ENCODE measurements at places on chromosomes 7 and 10. TPM values are rescaled to one million over a fixed set of nuclear protein-coding genes. Genes with fewer than 3 reads are reported as not detected.

Gene RASSF4
- polyA plus RNA-seq: 0.84 TPM

Gene HHEX
- 0.24 TPM for polyA plus RNA-seq

Gene SCIN
- not detected for polyA plus RNA-seq

Gene AKR1C4
- not detected for polyA plus RNA-seq

Gene CPXM2
- polyA plus RNA-seq: not detected

Gene GRID2IP
- polyA plus RNA-seq: not detected

Gene IL2RA
- 0.85 TPM for polyA plus RNA-seq

Gene SPDYE6
- 0.25 TPM for polyA plus RNA-seq

Gene ZSWIM8
- polyA plus RNA-seq: 9.9 TPM

Gene ASAH2
- 0.43 TPM for polyA plus RNA-seq

Gene TUBAL3
- polyA plus RNA-seq: not detected

Gene ABCB4
- polyA plus RNA-seq: not detected

Gene NKX2-3
- not detected for polyA plus RNA-seq

Gene PDLIM1
- 0.89 TPM for polyA plus RNA-seq

DNA sequence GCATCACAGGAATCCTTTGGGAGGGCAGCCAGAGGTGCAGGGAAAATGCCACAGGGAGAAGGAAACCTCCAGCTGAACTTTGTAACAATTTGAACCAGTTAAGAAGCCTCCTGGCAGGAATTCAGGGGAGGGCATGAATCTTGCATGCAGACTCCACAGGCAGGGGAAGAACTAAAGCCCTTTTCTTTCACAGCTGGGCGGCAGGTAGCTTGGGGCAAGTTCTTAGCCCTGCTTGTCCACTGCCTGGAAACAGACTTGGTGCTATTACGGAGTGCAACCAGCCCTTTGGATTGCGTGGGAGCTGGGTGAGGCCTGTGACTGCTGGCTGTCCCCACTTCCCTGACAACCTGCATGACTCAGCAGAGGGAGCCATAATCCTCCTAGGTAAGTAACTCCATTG, 51.7 kb upstream of the ADAM12 start:
- no peak for DNase-seq

- no peak for DNase-seq
These were observed 377.8 kb downstream of the SFMBT2 start for GRCh38 chr10:7033031-7033430.

- no peak for DNase-seq
These were observed 7.3 kb downstream of the UNCX start for GRCh38 chr7:1239803-1240516.

DNA sequence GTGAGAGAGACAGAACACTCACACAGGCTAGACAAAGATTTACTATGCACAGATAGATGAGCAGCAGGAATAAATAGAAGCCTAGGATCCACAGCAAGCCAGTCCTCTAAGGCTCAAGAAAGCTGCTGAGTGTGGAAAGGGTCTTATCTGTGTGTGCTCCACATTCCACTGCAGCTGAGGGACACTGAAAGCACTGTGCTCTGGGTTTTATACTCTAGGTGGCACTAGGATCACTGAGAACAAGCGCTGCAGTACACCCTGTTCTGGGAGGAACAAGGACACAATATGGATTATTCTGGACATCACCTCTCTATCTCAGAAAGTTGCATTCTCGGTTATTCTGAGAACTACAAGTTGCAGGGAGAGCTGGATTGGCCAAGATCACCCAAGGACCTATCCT, 4.9 kb upstream of the KLHL7 start:
- no peak for DNase-seq

GRCh38 chr7:26992670-26993069, 103.1 kb downstream of the HOXA1 start:
- DNase-seq: no peak

- no peak for DNase-seq
These were observed 7.3 kb upstream of the ZNF853 start for GRCh38 chr7:6608081-6608480.

GRCh38 chr10:33612551-33612950, 278.1 kb upstream of the NRP1 start:
- DNase-seq: no peak

DNA sequence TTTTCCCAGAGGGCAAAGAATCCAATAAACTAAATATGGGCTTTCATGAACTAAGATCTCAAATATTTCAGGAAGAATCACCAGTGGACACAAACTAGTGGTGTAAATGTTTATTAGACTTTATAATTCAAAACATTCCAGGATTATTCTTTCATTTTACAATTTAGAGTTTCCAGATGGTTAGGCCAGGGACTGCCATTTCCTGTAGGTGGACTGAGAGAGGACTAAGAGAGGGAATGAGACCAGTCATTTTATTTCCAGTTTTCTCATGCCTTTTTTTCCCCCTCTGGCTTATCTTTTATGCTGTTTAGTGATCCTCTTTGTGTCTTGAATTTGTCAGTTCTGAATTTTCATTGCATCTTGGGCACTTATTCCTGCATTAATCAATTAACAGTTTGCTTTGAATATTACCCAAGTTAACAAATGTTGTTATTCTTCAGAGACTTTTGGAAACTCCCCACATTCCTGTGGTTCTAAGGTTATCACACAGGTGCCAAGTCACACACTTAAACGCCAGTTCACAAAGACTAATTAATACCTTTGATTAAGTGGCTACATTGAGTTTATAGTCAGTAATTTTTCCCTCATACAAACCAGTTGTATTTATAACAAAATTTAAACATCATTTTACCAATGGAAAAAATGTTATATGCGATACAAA, 12.3 kb downstream of the CISD1 start:
- no peak for DNase-seq

- no peak for DNase-seq
These were observed 156.1 kb upstream of the STEAP4 start for GRCh38 chr7:88462799-88463198.

GRCh38 chr7:92723943-92724342, 112.4 kb downstream of the CDK6 start:
- DNase-seq: no peak

DNA sequence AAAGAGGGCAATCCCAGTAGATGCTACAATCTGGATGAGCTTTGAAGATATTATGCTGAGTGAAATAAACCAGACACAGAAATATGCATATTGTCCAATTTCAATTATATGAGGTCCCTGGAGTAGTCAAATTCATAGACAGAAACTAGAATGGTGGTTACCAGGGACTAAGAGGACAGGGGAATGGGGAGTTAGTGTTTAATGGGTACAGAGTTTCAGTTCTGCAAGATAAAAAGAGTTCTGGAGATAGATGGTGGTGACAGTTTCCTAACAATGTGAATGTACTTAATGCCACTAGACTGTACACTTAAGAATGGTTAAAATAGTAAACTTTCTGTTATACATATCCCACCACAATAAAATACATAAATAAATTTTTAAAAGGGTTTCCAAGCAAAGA, 236.6 kb downstream of the ELMO1 start:
- DNase-seq: no peak

GRCh38 chr10:112588225-112588990, 141.4 kb downstream of the VTI1A start:
- no peak for DNase-seq

GRCh38 chr10:95475827-95476468, 85.2 kb downstream of the SORBS1 start:
- no peak for DNase-seq

DNA sequence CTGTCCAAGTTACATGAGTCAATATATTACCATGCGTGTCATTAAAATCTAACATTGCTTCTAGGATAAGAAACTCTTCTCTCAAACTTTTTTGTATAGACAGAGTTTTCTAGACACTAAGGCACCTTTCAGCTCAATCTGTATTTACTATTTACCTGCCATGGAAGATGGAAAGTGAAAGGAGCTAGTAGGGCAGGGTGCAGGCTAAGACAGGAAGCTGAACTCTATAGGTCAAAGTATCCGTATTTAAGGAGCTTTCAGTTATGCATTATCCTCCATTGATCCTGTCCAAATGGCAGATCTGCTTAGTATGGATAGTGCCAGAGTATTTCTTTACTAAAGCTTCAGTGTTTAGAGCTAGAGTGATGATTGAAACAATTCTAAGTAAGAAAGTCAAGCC, 612.8 kb downstream of the IPMK start:
- DNase-seq: no peak

DNA sequence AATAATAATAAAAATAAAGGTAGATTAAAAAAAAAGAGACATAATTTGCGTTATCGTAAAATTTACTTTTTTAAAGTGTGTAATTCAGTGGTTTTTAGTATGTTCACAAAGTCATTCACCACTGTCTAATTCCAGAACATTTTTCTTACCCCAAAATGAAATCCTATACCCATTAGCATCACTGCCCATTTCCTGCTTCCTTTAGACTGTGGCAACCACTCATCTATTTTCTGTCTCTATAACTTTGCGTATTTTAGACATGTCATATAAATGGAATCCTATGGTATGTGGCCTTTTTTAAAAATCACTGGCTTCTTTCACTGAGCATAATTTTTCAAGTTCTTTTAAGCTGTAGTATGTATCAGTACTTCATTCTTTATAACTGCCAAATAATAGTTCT, 53.6 kb downstream of the KAT6B start:
- no peak for DNase-seq

- DNase-seq: no peak
These were observed 78.2 kb downstream of the GALNT11 start for GRCh38 chr7:152103691-152104090.

DNA sequence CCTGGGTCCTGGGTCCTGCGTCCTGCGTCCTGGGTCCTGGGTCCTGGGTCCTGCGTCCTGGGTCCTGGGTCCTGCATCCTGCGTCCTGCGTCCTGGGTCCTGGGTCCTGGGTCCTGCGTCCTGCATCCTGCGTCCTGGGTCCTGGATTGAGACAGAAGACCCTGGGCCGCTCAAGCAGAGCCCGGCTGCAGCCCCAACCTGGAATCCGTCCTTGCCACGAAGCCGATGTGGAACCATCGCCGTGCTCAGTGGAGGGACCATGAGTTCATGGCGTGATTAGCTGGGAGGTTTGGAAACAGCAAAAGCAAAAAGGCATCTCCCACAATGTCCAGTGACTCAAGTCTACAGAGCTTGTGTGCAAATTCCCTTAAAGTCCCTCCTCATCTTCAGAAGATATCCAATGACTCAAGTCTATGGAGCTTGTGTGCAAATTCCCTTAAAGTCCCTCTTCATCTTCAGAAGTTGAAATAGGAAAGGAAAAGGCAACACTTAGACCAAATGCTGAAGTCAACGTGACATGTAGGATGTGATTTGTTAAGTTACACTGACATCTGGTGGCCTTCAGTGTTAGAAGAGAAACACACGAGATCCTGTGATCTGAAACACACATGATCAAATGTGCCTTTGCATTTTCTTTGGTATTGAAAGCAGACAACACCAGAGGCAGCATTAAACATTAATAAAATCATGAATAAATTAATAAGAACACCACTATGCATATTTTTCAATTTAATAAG, 179.9 kb downstream of the PTPRN2 start:
- DNase-seq: no peak

DNA sequence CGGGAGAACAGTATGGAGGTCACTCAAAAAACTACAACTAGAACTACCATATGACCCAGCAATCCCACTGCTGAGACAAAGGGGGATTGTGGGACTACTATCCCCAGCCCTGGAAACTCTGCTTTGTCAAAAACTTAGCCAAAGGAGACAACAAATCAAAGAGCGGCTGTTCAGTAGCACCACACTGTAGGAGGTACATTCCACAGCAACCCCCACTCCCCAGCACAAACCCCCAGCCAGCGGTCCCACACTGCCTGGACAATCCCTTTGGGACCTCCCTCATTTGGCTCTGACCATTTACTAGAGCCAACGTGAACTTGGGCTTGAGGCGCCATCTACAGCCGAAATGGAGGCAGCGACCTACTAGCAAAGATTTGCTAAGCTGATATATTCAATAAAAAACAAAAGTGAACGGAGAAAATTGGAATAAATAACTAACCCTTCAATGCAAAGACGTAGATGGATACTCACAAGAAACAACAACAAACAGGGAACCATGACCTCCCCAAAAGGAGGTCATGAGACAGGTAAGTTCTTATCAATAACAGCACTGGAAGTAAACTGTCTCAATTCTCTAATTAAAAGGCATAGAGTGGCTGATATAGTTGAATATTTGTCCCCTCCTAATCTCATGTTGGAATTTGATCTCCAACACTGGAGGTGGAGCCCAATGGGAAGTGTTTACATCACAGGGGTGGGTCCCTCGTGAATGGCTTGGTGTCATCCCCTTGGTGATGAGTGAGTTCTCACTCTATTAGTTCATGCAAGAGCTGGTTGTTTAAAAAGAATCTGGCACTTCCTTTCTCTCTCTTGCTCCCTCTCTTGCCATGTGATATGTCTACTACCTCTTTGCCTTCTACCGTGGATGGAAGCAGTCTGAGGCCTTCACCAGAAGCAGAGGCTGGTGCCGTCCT, 119.0 kb upstream of the KCNMA1 start:
- DNase-seq: no peak

DNA sequence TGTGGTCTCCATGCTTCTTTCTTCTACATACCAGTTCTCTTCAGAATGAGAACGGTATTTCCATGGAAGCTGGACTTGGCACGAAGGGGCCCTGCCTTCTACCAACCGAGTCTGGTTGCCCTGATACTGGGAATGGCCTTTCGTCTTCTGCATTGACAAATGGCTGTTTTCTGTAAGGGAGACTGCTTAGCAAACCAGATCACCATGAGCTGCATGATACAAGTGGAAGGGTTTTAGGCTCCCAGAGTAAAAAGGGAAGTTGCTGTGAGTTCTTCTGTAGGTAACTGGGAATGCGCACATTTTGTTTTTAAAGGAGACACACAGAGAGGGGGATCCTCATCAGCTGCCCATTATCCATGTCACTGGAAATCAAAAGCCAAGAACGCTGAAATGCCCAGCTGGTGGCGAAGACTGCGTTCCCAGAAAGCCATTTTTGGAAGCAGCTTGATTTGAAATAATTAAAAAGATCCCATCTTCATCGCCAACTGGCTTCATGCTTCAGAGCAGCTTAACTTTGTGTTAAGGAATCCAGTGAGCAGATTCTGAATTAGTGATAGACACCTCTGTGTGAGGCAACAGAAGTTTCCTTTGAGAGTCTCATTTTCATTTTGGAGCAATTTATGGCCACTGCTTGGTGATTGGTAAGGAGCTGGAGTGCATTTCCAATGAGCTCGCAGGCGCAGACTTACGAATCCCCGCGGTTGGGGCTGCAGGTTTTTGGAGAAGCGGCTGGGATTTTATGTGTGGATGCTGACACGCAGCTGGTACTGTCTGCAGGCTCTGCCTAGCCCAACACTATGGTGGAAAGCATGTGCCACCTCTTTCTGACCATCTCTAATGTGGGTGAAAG, 672.7 kb upstream of the FOXK1 start:
- no peak for DNase-seq

DNA sequence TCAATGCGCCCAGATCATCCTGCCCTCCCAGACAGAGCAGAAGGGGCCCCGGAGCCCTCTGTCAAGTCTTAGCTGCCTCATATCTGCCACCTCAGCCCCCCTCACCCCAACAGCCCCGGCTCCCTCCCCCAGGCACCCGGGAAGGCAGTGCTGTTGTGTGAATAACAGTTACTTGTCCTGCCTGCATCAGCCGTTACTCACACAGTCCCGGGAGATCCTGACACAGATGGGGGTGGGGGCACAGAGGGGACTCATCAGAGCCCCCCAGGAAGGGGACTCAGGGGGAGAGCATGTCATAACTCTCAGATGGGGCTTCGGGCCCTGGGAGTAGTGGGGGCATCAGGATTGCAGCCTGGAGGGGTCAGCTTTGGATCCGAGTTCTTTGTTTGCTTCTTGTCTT, 12.4 kb upstream of the SERPINE1 start:
- DNase-seq: no peak

- DNase-seq: no peak
These were observed 19.3 kb downstream of the PPP1R3C start for GRCh38 chr10:91613411-91614187.

- DNase-seq: no peak
These were observed 85.2 kb upstream of the DNAAF5 start for GRCh38 chr7:641269-641671.

- no peak for DNase-seq
These were observed 306.4 kb upstream of the ZNF32 start for GRCh38 chr10:43955002-43955596.
